SHP77 (cell line): ENCODE measurements at places on chromosomes 6 and 20.
A peak's percentile ranks its signal among the peaks of the same experiment; 100 is the strongest.

- no peak for DNase-seq
These were observed 736.4 kb upstream of the MARCKS start for GRCh38 chr6:113120582-113121285.

DNA sequence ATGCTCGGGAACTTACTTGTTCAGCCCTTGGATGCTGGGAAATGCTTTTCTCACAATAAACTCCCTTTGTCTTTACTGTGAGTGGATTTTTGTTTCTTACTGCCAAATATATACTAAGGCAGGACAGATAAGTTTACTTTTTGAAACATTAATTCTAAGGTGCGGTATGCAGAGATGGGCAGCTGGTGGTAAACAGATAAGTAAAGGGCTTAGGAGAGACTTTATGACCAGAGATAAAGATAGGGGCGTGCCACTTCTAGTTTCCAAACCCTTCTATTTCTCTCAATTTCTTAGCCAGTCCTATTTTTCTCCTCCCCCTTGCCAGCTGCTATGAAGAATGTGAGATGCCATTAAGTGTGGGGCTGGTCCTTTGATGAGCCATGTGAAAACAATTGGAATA, 16.3 kb downstream of the SAMD3 start:
- DNase-seq: no peak

DNA sequence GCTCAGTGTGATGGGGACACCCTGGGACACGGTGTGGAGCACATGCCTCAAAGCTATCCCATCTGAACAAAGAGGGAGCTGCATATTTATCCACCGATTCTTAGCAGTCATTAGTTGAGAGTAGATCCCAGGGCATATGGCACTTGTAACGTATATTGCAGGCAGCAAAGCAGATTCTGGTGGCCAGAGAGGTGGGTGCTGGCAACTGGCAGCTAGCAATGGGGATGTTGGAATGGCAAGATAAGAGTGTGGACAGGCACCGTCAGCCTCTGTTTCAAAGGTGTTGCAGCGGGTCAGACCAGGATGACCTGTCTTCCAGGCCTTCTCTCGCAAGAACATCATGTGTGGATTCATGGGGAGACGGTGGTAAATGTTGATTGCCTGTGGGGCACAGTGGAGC, 287.8 kb upstream of the RNF24 start:
- DNase-seq: no peak

GRCh38 chr6:37582306-37582705, 82.6 kb upstream of the CCDC167 start:
- DNase-seq: no peak

DNA sequence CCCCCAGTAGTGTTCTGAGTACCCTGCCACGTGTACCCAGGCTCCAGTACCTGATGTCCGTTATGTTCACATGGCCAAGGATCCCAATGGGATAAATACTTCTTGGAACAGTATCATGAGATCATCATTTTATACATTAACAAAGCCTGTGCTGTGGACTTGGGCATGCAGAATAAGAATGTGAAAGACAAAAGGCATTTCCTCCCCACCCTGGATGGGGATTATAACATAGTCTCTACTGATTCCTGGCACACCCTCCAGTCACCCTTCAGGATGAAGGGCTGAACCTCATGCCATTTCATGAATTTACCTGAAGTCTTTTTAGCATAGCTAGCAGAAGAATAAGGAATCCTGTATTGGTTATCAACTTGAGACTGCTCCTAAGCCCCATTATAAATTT, 2.8 kb downstream of the TNFRSF21 start:
- no peak for DNase-seq

GRCh38 chr6:24621626-24622289, 24.2 kb downstream of the KIAA0319 start:
- DNase-seq: no peak

DNA sequence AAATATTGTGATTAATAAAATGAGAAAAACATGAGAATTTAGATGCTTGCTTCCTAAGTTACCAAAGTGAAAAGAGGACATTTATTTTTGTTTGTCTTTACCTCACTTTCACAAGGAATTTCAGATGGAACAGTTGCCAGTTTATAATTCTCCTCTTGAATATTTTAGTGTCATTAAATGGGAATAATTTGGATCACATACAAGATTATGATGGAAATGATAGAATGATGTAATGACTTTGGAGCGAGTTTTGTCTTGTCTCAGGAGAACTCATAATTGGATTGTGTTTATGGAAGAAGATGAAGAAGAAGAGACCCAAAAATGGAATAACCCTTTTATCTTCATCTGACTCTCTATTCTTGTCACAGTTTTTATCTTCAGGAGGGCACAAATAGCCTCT, 172.9 kb upstream of the FLRT3 start:
- DNase-seq: no peak

GRCh38 chr6:146889303-146889702, 290.5 kb downstream of the ADGB start:
- no peak for DNase-seq

- DNase-seq: no peak
These were observed 191.9 kb upstream of the PREP start for GRCh38 chr6:105594821-105595220.

DNA sequence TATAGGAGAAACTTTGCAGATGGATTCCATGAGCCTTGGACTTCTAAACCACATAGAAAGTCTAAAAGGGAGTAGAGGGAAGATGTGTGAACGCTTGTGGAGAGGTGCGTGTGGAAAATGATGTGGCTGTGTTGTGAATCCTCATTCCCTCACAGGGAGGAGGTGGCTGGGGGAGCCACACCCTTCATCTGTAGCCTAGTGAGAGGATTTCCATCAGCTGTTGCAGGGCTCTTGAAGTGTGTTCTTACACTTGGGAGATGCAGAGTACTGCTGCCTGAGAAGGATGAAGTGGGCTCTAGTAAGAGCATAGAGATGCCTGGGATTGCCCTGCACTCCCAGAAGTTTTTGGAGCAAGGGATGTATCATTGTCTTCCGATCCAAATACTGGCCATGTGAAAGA, 279.6 kb downstream of the QKI start:
- no peak for DNase-seq

DNA sequence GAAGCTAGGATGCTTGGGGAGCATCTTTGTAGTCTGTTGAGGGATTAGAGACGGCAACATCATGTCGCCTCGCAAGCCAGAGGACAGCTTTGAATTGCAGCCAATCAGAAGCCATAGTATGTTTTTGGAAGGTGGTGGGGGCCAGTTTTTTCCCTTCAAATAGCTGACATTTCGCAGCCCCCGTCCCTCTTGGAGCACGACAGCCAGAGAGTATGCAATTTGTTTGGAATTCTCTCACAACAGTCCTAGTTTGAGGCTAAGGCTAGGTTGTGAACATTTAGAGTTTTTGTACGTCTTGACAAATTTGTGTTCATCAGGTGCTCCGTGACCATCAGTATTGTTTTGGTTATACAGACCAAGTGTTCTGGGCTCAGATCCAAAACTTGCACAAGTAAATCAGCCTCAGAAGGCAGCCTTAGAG, 83.3 kb downstream of the PLCB1 start:
- DNase-seq: peak; percentile 2

- DNase-seq: no peak
These were observed 42.1 kb upstream of the SLC22A3 start for GRCh38 chr6:160305926-160306713.

DNA sequence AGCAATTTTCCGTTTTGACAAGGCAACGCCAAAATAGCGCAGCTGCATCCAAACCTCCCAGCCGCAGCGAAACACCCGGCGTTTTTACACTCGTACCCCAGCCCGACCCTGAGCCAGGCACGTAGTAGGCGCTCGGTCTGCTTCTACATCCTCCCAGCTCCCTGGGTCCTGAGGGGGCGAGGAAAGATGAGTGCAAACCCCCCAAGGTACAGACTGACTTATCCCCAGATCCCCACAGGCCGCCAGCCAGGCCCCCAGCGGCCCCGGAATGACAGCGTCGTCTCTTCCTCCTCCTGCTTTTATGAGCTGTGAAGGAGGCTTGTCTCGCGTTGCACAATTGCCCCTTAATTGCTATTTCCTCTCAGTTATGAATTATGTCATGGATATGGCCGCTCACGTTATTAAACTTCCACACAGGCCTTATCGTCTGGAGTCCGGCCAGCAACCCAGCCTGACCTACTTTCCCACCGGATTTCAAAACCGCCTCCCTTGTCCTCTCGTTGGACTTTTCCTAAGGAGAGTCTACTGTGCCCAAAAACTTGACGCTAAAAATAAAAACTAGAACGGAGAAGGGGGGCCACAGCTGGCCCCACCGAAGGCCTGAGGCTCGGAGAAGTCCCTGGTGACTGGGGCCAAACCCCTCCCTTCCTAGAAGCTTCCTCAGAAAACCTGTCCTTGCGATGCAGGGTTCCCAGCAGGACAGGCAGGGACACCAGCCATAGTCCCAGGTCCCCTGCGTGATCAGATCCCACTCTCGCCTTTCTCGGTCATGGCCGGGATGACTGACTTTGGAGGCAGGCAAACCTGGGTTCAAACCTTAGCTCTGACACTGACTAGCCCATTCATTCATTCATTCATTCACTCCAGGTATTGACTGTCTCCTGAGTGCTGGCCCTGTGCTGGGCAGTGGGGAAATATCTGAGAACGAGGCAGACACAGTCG, 130.9 kb upstream of the PTPN1 start:
- DNase-seq: peak; percentile 60

GRCh38 chr20:25227317-25227831, 20.5 kb upstream of the PYGB start:
- no peak for DNase-seq

DNA sequence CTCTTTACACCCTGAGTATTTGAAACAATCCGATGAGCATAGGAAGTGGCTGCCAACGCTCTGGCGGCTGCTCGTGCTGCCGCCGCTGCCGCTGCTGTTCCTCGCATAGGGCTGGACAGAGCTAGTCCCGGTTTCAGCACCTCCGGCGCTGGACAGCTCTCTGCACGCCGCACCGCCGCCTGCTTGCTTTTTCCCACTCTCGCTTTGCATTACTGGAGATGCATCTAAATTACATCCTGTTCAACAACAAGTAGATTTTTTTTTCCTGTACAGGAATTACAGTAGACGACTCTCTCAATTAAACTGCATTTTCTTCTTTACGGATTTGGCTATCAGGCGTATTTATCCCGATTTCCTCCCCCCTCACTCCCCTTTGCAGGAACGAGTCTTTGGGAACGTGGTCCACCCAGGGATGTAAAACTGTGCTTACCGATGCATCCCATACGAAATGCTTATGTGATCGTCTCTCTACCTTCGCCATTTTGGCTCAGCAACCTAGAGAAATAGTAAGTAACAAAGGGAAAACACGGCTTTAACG, 563.8 kb downstream of the LMBRD1 start:
- peak; percentile 56 for DNase-seq

GRCh38 chr6:21402368-21402767, 191.2 kb upstream of the SOX4 start:
- DNase-seq: no peak

- DNase-seq: no peak
These were observed 4.4 kb downstream of the TRMT6 start for GRCh38 chr20:5945963-5946362.

DNA sequence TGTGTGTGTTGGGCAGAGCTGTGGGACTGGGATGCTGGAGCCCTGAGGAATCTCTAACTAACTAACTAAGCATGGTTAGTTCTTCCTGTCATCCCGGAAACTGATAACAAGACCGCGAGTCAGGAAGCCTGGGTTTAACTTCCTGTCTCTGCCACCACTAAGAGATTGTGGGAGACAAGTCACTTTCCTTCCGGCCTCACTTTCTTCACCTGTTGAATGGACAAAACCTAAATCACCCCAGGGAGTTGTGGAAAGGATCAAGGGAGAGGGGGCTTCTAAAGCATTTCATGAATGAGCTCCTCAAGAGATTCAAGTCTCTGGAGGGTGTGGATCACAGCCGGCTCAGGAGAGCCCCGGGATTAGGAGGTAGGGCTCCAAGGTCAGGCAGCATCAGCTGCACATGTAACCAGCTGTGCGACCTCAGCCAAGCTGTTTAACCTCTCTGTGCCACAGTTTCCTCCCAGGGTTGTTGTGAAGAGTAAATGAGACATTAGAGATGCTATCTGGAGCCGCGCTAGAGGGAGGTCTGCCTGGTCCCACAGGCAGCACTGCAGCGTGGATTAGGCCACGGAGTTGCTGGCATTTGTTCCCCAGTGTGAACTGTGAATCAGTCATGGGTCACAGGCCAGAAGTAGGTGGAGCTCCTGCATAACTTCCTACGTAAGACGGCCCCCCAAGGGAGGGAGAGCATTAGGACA, 105.1 kb downstream of the TOX2 start:
- no peak for DNase-seq

GRCh38 chr6:25682324-25682723, 30.3 kb downstream of the SCGN start:
- DNase-seq: no peak

DNA sequence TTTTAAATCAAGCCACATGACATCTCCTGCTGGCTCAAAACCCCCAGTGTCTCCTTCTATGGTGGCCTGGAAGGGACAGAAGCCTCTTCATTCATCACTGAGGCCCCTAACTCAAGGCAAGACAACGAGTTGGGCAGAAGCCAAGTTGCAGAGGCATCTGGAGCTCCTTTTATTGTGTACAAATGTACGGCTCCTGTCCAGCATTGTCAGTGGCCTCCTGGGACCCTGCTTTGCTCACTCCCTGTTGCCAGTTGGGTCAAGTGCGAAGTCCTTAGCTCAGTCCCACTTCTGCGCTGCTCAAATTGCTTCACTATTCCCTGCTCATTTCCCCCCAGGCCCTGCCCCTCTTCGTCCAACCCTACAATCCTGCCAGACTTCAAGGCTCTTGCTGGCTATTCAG, 181.2 kb upstream of the PMEPA1 start:
- no peak for DNase-seq

GRCh38 chr20:16865406-16865805, 117.2 kb downstream of the OTOR start:
- no peak for DNase-seq

- DNase-seq: peak; percentile 6
These were observed 382.5 kb downstream of the EPHA7 start for GRCh38 chr6:93036835-93037234.

- no peak for DNase-seq
These were observed 152.1 kb upstream of the RIN2 start for GRCh38 chr20:19605786-19606485.

- no peak for DNase-seq
These were observed 91.8 kb downstream of the REPS1 start for GRCh38 chr6:138896104-138896756.

DNA sequence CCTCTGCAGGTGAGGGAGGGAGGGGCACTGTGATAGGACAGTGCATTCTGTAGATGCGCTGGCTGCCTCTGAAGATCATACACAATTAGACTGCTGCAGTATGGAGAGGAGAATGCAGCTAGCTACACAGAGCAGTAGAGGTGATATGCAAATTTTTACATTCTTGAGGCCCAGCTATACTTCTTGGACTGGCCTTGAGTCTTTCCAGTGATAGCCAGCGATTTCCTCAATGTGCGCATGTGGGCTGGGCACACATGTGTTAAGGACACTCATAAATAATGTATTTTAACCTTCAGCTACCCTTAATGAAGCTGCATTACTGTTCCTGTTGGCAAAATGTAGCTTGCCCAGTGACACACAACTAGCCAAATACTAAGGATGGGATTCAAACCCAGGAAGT, 19.0 kb downstream of the TTPAL start:
- no peak for DNase-seq

- DNase-seq: no peak
These were observed 260.0 kb upstream of the SUPT3H start for GRCh38 chr6:45637611-45638257.

GRCh38 chr6:7045746-7046145, 62.0 kb upstream of the RREB1 start:
- DNase-seq: no peak
